Stimulated activated CD8-positive, alpha-beta memory T cell treated with anti-CD3 and anti-CD28 coated beads, Interleukin-15, amount 100 ng/mL, for 4 hours (primary cell): ENCODE measurements at places on chromosomes 1 and 21.

- DNase-seq: no peak
These were observed 86.8 kb upstream of the PUM1 start for GRCh38 chr1:31152181-31152795.

GRCh38 chr1:178614286-178614685 is 101.4 kb downstream of the TEX35 start:
- DNase-seq: no peak

GRCh38 chr1:112046630-112047029 is 57.2 kb upstream of the KCND3 start:
- no peak for DNase-seq

DNA sequence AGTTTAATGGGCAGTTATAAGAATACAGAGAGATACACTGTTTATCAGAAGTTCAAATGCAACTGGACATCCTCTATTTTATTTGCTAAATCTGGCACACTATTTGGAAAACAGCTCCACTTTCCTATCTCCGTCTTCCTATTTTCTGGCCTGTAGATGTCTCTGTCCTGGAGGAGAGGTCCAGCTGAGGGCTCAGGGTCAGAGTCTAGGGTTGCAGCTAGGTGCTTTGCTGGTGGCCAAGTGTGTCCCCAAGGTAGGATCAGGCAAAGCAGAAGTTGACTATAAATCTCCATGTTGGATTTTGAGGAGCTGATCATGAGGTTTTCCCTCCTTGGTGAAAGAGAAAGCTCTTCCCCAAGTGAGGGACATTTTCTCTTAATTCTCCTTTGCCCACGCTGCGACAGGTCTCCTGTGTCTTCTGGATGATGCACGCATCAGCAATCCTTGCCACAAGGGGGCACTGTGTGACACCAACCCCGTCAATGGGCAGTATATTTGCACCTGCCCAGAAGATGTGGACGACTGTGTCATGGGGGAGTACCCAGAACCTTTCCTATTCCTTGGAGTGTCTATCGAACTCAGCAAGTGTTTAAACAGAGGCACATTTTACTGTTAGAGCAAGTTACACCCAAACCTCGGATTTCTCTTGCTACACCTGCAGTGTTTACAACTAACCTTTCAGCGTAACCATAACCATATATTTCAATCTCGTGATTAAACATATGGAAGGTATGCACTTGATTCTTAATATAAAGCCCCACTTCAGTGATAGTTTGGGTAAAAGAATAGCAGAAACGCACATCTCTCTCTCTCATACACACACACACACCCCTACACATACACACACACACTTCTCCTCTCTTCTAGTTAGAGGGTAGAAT is 10.2 kb downstream of the ADAM30 start:
- DNase-seq: no peak

- no peak for DNase-seq
These were observed 794 bp downstream of the NID1 start for GRCh38 chr1:236063919-236064673.

- DNase-seq: no peak
These were observed 20.9 kb downstream of the USP48 start for GRCh38 chr1:21762022-21762404.

DNA sequence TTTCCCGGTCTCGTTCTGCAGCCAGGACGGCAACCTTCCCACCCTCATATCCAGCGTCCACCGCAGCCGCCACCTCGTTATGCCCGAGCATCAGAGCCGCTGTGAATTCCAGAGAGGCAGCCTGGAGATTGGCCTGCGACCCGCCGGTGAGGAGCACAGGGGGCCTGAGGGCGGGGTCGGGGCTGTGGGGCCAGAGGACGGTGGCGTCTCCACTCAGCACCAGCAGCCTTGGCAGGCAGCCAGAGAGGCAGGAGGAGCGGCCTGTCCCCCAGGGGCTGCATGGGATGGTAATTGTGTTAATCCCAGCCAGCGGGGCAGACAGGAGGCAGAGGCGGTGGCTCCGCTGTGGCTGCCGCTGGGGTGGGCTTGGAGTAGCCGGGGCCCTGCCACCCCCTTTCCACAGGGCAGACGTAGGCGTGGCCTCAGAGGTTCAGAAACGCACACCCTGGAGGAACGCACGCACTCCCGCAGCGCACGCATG is 12.1 kb downstream of the SAMD11 start:
- DNase-seq: no peak

DNA sequence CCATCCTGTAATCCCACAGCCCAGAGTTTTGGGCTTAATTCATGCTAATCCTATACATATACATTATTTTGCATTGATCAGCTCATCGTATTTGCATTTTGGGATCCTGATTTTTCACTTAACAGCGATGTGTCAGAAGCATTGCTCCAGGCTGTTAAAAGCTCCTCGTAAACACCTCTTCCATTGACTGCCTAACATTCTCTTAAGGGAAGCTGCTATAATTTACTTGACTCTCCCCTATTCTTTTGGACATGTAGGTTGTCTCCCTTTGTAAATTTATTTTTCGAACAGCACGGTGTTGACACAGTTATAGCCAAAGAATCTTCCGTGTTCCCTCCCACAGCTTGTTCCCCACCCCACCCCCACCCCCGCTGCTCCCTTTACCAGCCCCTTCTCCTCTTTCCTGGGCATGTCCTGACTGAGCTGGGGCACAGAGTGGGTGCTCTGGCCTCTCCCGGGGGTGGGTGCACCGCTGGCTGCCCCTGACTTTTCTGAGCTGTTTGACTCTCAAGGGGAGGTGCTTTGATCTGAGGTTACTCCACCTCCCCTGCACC is 22.8 kb downstream of the LDLRAP1 start:
- no peak for DNase-seq
